ENCODE measurements at places on chromosomes 2 and 18.

DNA sequence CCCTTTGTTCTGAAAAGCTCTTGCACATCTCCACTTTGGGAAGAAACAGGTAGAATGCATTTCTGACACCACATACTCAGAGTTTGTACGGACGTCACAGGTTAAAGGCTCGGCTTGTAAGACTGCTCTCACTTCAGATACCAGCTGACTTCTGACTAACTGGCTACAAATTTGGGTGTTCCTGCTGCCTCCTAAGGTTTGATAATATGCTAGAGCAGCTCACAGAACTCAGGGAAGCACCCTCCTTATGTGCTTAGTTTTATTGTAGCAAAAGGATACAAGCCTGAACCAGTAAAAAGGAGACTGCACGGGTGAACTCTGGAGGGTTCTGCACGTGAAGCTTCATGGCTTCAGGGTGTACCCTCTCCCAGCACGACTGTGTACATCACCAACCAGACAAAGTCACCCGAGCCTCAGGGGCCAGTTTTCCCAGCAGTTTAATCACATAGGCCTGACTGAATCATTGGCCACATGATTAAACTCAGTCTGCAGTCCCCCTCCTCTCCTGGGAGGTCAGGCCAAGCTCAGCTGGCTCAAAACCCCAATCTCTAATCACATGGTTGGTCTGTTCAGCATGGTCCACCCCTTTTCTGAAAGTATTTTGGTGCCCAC is 749.5 kb upstream of the RAB6C start:
- DNase-seq, result no peak

GRCh38 chr2:96934831-96935540 is 51.4 kb downstream of the FAM178B start:
- no peak for DNase-seq

DNA sequence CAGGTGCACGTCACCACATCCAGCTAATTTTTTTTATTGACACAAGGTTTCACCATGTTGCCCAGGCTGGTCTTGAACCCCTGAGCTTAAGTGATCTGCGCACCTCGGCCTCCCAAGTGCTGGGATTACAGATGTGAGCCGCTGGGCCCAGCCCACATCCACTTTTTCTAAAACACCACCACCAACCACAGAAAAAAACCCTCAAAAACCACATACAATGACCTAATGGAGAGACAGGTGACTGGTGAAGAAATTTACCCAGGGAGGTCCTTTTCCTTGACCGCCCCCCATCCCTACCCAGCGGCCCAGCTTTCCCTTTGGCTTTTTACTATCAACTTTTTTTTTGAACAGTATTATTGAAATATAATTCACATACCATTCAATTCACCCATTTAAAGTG is 47.9 kb downstream of the CACNB4 start:
- no peak for DNase-seq

- DNase-seq, result no peak
Observed at GRCh38 chr18:3015851-3016250, 2.9 kb upstream of the LPIN2 start.

- no peak for DNase-seq
Observed at GRCh38 chr18:37873416-37873815, 307.8 kb upstream of the CELF4 start.

GRCh38 chr18:52907543-52908308 is 567.7 kb downstream of the DCC start:
- DNase-seq, result no peak

- DNase-seq, result no peak
Observed at GRCh38 chr2:190678444-190679162, 29.7 kb downstream of the NAB1 start.

DNA sequence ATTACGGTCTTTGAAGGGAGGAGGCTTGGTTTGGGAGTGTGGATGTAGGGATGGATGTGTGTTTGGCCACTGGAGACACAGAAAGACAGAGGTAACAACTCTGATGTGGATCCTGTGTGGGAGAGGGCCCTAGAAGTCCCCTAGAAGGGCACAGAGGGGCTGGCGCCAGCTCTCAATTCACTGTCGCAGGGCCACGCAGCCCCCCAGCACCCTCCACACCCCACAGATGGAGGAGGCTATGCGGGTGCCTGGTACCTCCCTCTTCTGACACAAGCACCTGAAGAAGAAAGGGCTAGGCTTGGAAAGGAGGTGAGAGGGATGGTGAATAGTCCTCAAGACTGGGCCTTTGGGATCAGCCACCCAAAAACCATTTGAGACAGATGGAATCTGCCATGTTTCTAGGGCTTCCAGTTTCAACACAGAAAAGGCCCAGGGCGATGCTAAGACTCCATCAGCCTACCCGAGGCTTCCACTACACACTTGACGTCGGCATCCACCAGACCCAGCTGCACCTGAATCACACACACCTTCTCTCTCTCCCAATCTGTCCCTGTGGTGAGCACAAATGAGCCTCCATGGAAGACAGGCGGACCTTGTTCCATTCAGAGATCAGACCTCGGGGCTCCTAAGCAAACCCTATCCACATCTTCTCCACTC is 413.5 kb upstream of the HS6ST1 start:
- DNase-seq, result no peak

DNA sequence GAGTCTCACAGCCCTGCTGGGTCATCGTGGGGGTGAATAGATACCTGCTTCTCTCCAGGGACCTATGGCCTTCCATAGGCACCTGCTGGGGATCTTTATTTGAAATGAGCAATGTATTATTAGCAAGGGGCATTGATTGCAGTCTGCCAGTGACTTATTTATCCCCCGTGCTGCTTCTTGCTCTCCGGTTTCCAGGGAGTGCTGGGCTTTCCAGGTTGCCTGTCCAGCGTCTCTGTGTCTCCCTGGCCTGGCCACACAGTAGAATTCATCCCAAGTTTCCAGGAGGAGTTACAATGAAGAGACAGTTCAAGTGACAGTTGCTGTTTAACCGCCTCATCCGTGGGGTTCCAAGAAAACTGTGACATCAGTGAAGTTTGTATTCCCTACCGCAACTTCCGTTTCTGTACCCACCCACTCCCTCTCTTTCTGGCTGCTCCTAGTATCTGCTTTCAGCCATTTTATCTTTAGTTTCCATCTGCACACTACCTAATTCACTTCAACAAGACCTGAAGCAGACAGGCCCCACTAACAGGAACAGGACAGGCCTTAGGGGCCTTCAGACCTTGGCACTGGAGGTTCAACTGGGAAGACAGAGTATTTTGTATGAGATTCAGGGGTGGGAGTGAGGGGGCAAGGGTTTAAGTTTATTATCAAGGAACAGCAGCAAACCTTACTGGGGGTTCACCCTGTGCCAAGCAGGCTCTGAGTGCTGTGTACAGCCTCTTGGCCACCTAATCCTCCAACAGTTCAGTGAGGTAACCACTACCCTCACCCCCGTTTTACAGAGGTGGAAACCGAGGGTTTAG is 134.8 kb downstream of the PRKCE start:
- DNase-seq, result no peak

- peak; percentile 74 for DNase-seq
Observed at GRCh38 chr2:64488050-64488974, 34.4 kb downstream of the LGALSL start.

- DNase-seq, result no peak
Observed at GRCh38 chr2:555164-555922, 121.9 kb downstream of the TMEM18 start.

Measured in stimulated activated CD8-positive, alpha-beta memory T cell treated with anti-CD3 and anti-CD28 coated beads, Interleukin-15, amount 100 ng/mL, for 24 hours (primary cell).